Daoy (cell line): ENCODE measurements at places on chromosomes 1 and 21. TPM values are rescaled to one million over a fixed set of nuclear protein-coding genes. Genes with fewer than 3 reads are reported as not detected.

DNA sequence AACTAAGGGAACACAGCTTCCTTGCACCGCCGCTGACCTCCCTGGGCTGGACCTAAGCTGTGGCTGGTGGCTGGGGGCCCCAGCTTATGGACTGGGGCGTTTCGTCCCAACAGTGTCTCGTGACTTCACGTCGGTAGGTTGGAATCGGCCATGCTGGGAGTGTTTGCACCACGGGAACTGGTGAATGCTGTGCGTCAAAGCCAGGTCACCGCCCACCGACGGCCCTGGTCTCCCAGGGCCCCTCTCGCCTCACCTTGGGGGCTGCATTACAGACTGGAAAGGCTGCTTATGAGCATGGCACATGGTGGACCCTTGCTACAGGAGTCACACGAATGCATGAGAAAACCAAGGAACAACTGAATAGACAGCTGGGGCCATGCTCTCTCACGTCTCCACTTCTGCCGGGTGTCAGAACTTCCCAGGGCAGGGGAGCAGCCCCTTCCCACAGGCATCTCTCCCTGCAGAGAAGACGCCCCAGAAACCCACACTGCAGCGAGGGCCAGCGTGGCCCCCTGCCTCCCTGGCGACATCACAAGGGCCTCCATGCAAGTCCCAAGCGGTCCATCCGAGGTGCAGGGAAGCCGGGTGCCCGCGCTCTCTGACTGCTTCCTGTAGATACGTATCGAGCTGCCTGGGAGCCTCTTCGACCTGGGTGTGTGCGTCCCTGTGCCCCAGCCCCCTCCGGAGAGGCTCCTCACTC lies 81.7 kb downstream of the SIK1 start:
- DNase-seq, result no peak

DNA sequence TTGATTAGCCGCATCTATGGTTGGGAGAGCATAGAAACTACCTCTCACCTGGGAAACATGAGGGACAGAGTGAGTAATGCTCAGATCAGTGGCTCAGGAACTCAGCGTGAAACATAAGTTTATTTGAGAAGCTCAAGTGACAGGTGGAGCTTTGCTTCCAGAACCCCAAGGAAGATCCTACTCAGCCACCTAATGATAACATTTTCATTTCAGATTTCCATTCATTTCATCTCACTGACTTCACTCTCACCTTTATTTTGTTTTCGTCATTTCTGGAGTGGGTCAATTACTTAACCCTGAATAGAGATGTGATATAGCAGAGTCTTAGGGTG lies 145.5 kb upstream of the DUSP10 start:
- DNase-seq, result no peak

DNA sequence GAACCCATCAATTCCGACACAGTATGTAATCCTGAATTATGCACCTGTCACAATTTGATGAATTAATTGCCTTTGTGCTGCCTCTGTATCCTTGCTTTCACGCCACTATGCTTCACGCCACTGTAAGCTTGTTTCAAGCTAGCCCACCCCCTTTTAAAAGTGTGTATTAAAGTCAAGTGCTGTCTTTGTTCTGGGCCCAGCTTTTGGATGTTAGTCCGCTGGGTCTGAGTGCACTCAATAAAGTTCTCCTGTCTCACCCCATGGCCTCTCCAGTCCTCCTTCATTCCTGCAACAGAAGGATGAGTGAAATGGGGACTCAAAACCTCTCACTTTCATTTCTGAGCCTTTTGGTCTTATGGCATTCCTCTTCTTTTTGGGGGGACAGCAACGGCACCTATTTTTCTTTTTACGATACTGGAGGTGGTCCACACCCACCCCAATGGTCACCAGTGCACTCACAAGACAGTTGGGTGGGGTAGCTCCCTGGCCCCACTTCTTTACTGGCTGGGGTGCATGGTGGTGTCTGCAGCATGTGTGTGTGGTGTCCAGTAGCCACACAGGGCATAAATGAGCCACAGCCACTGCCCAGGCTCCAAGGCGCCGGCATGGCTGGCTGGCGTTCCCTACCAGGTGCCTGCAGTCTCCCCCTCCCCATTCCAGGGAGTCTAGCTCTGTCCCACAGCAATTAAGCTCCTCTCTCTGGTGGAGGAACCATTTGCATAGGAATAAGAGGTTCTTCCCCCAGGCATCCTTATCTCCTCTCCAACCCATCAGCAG lies 1.8 kb downstream of the THEM4 start:
- DNase-seq, result no peak

DNA sequence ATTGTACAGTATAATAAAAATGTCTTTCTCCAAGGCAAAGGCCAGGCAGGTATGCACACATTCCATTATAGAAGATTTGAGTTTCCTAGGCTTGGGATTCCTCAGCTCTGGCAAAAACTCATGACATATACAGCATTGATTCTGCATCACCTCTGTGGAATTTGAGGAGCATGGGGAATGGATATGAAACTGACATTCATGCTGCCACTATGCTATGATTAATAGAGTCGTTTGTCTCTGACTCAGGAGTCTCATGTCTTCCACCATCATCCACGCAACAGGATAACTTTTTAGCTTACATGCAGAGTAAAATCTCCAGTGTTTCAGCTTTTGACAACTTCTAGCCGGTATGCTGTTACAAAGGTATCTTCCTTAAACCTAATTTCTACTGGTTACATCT lies 49.8 kb upstream of the ADORA3 start:
- DNase-seq, result peak; percentile 62

DNA sequence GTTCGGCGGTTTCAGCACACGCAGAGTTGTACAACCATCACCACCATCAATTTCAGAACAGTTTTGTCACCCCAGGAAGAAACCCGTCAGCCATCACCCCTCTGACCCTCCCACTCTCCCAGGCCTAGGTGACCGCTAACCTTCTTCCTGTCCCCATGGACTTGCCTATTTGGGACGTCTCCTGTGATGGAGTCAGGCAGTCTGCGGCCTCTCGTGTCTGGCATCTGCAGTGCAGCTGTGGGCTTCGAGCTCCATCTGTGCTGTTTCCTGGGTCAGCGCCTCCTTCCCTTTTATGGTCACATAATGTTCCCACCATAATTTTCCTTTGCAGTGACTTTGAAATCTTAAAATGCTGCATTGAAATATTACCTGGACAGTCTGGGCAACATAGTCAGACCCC lies 24.4 kb downstream of the SLC45A1 start:
- DNase-seq, result no peak

GRCh38 chr1:80375109-80375508 lies 1368.6 kb upstream of the ADGRL4 start:
- no peak for DNase-seq

CLCA1 gene
- total RNA-seq, result not detected in 2 replicates

CR2 gene
- 0.29 and 2.1 TPM in 2 replicates for total RNA-seq

SGIP1 gene
- total RNA-seq, result not detected in 2 replicates

ELAPOR1 gene
- 0.23 and 0.33 TPM in 2 replicates for total RNA-seq

CD53 gene
- 0.21 and 0.46 TPM in 2 replicates for total RNA-seq

HUNK gene
- total RNA-seq, result 0.98 and 1.9 TPM in 2 replicates

NGF gene
- total RNA-seq, result 0.45 and 0.51 TPM in 2 replicates

SPRR1A gene
- total RNA-seq, result not detected in 2 replicates
